ENCODE measurements at places on chromosomes 7 and 10.

- no peak for DNase-seq
Measured at GRCh38 chr10:124539935-124540641, 78.5 kb downstream of the LHPP start.

DNA sequence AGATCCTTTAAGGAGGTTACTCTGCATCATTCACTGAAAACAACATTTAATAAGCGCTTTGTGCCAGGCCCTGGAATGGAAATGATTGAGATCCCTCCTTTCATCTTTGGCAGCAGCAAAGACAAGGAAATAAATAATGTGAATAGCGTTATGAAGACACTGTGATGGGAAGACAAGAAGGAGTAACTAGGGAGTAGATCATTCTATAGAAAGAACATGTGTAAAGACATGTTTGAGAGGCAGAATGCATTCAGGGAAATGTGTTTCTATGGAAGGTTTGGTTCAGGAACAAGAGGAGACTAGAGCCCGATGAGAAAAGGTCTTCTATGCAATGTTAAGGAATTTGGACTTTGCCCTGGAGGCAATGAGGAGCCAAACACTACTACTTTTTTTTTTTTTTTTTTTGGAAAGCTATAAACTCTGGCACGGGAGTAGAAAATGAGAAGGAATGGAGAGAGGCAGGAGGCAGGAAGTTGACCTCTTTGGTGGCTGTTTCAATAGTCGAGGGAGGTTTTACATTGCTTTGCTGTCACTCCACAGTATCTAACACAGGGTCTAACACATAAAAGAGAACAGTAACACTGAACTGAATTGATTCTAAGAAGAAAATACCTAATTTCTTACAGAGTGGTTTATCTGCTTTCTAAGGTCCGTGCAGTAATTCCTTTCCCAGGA lies 44.9 kb downstream of the SMURF1 start:
- DNase-seq: no peak

- no peak for DNase-seq
Measured at GRCh38 chr7:25032774-25033743, 53.1 kb upstream of the OSBPL3 start.

GRCh38 chr7:88735920-88736319 lies 23.6 kb upstream of the ZNF804B start:
- DNase-seq: no peak

GRCh38 chr10:5419466-5420094 lies 7.2 kb downstream of the NET1 start:
- DNase-seq: no peak

DNA sequence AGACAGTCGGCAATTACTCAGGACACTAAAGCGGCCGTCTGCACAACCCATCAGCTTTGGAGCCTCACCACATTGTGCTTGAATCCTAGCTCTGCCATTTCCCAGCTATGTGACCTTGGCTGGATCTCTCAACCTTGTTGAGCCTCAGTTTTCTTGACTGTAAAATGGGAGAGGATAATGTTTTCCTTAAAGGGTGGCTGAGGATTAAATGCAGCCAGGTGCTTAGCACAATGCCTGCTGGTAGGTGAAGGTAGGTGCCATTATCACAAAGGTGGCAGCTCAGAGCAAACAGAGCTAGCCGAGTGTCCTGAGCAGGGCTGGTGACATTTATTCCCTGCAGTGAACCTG lies 508.5 kb upstream of the ZMIZ1 start:
- no peak for DNase-seq

DNA sequence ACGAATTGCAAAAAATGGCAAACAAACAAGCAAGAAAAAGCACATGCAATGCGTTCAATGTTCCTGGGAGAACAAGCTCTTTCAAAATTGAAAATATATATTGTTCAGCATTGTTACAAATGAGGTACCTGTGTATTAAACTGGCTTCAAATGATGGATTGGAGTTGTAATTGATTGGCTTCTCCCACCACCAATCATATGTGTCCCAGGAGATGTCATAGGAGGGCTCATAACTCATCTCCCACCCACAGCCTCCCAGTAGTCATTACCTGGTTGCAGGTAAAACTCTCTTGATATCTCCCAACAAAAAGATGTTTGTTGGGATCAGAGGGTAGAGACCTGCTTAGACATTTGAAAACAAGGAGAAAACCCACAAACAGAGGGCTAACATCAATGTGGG lies 302.9 kb downstream of the BAMBI start:
- no peak for DNase-seq

DNA sequence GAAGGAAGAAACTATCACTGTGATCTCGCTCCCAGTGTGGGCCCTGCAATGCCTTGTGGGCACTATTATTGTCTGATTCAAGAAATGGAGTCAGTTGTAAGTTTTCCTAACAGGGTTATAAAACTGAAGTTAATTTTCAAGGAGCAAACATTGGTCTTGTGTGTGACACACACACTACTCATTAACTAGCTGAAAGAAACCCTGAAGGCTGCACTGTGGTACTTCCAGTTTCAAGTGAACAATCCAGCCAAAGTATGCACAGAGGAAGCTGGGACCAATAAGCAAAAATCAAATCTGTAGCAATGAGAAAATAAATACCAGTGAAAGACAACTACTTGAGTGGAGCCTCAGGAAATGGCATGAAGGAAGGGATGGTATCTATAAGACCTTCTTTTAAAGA lies 506.6 kb upstream of the POT1 start:
- no peak for DNase-seq

GRCh38 chr7:158655931-158656441 lies 48.6 kb downstream of the NCAPG2 start:
- no peak for DNase-seq

DNA sequence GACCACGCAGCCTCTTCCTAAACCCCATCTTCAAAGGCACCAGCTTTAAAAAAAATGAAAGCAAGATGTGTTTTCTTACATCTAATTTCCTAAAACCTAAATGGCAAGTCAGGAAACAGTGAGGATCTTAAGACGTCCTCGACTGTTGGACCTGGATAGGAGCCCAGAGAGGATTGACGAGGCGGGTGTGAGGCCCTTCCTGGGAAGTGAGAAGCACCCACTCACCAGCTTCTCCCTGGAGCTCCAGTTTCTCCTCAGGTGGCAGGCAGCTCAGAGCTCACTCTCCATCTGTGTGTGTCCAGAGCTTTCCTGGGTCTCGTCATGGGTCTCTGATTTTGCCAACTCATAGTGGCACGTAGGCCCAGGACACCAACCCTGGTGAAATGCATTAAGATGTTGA lies 614.0 kb upstream of the AUTS2 start:
- no peak for DNase-seq

DNA sequence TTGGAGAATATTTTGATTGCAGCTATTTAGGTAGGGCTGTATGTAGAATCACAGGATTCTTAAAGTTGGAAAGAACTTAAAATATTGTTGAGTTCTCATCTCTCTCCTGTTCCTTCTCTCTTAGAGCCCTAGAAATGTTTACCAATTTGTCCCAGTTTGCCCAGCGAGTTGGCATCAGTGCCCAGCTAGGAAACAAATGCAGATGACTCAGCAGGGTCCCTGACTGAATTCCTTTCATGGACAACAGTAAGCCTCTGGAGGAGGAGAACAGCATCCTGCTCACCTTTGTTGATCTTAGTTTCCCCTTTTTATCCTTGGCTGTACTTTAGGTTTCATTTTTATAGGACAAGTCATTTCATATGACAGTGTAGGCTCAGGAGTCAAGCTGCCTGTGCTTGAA lies 89.3 kb downstream of the SEC23IP start:
- no peak for DNase-seq

DNA sequence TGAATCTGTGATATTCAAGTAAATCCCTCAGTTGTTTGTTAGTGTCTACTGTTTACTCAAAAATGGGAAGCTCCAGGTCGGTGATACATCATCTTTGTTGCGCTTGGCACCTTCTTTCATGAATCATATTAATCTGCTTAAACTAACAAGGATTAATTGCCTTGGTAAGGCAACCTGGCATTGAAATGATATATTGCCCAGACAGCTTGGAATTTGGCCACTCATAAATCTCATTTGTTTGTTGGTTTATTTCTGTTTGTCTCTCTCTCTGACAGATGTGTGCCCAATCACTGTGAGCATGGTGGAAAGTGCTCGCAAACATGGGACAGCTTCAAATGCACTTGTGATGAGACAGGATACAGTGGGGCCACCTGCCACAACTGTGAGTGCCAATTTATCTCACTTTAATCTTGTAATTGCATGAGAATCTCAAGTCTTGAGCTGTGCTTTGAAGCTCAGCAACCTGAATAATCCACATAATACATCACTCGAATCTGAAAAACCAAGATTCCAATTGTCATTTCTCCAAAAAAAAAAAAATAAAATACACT lies 1104.8 kb upstream of the C7orf33 start:
- DNase-seq: peak; percentile 25

DNA sequence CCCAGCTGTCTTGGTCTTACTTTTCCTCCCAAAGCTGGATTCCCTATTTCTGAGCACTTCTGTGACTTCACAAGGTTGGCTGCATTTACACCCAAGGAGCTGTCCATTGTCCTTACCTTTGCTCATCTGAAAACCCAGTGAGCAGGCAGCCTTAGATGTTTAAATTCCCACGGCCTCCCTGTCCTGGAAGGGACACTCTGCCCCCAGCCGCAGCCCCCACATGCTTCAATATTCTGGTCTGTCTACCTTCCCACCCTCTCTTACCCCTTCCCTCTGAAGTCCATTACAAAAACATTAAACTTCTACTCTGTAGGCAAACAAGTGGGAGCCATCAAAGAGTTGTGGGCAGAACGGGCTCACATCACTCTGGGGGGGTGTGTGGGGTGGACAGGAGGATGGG lies 73.8 kb upstream of the EFCAB10 start:
- DNase-seq: no peak

- no peak for DNase-seq
Measured at GRCh38 chr10:85527616-85528317, 838.8 kb downstream of the GRID1 start.

DNA sequence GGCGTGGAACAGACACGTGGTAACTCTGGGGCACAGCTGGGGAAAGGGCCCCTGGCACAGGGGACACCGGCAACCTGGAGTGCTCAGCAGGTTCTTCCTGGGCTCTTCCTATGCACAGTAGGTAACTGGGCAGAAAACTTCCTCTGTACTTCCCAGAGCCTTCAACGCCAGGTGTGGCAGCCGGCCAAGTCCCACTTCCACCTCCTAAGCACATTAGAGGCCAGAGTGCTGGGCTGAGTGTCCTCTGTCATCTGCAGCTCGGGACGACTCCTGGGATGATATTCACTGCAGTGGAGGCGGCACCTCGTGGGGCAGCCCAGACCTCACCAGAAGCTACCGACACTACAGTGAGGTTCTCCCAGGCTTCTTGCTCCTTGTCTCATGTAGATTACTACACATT lies 114.5 kb downstream of the LARP4B start:
- no peak for DNase-seq

DNA sequence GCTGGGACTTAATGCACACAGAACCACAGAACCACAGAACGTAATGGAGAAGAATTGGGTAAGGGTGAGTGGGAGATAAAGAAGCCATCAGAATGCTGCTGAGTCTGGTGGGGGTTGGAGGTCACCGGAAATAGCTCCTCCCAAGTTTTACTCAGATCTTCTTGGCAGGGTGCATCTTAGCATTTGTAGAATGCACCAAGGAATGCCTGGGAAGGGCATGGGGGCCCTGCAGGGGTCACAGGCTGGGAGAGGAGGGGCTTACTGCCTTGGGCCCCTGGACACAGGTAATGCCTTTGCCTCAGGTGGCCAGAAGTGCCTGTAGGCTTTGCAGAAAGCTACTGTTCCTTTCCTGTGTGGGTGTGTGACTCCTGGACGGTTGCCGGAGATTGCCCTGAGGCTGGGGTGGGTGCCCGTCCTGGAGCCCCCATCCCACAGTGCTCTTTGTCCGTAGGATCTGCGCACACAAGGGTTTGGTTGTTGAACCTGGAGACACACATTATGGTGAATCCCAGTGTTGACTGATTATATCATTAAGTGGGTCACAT lies 55.1 kb downstream of the MGMT start:
- no peak for DNase-seq

GRCh38 chr10:128178302-128178958 lies 52.2 kb upstream of the MKI67 start:
- DNase-seq: no peak

- peak; percentile 13 for DNase-seq
Measured at GRCh38 chr7:104040666-104041065, 51.2 kb upstream of the RELN start.

DNA sequence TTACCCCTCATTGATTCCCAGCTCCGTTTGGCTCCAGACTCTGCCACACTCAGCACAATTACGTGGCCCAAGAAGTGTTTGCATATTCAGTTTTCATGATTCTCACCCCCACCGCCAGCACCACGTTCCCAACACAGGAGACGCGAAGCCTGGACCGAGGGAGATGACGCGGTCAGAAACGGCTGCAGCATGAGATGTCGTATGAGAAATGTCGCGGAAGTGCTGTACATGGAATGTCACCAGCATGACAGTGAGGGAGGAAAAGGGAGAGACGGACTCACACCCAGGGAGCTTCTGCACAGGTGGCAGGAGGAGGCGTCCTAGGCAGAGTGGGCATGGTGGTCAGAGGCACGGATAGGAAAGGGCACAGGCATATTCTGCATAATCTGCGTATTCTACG lies 188.3 kb downstream of the WDR37 start:
- DNase-seq: no peak

GRCh38 chr7:35250452-35250851 lies 3.4 kb downstream of the TBX20 start:
- DNase-seq: no peak

GRCh38 chr10:122142641-122143237 lies 128.4 kb upstream of the BTBD16 start:
- no peak for DNase-seq

Measured in NCI-H2029 (cell line).